ENCODE measurements at places on chromosomes 5 and 9.

DNA sequence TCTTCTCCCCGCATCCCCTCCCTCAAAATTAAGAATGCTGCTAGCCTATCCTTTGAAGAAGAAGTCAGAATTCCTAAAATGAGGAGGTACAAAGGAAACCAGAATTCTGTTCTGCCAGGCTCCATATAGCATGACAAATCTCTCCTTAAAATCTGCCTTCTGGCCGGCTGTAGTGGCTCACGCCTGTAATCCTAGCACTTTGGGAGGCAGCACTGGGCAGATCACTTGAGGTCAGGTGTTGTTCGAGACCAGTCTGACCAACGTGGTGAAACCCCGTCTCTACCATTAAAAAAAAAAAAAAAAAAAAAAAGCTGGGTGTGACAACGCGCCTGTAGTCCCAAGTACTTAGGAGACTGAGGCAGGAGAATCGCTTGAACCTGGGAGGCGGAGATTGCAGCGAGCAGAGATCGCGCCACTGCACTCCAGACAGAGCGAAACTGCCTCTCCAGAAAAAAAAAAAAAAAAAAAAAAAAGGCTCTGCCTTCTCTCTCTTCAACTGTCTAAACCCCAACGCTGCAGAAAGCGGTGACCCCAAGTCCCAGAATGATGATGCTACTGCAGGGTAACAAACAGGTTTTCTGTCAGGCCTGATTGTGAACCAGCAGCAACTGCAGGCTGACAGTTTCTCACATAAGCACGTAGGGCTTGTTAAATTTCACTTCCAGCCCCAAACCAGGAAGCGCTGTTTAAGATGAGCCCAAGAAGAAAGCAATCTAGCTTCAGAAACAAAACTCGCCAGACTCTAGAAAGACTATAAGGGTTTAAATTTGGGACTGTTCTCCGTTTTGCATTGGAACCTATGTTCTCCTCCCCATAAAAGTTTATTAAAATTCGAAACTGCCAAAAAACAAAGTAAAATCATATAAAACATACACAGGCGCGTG, 963 bp upstream of the CAST start:
- DNase-seq: peak; percentile 80

DNA sequence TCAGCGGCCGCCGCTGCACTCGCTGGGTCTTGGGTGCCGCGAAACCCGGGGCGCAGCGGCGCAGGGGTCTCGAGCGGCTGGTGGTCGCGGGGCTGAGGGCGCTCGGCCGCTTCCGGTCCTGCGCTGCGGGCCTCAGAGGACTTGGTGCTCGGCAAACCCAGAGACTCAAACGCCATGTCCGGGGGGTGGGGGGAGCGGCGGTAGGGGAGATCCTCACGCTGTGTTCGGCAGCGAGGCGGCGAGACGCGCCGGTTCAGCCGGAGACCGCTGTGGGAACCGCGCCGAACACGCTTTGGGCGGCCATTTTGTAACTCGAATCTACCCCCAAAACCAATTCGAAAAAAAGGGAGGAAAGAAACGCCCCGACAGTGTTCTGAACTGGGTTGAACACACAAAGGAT, 317.5 kb upstream of the CDH18 start:
- no peak for DNase-seq

GRCh38 chr9:116942593-116943061, 255.5 kb downstream of the TRIM32 start:
- no peak for DNase-seq

DNA sequence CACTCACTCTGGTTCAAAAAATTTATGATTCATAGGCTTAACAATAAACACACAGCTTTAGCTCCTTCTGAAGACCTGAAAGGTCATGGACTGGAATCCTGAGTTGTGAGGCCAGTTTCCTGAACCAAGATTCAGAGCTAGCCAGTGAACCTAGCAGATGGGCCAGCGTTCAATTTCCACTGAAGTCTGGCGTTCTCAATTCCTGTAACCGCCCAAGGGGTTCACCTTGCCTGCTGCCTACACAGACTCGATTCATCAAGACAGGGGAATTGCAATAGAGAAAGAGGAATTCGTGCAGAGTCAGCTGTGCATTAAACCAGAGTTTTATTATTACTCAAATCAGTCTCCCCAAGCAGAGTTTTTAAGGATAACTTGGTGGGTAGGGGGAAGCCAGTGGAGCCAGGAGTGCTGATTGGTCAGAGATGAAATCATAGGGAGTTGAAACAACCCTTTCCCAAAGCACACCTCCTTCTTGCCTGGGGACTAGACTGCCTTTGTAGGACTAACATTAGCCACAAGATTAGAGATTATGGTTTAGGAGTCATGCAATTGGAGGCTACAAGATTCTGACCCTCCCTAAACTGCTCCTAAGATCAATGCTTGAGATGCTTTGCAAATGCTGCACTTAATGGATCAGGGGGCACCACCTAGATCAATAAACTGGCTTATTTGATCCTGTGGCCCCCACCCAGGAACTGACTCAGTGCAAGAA, 117.5 kb upstream of the SHB start:
- DNase-seq: no peak

DNA sequence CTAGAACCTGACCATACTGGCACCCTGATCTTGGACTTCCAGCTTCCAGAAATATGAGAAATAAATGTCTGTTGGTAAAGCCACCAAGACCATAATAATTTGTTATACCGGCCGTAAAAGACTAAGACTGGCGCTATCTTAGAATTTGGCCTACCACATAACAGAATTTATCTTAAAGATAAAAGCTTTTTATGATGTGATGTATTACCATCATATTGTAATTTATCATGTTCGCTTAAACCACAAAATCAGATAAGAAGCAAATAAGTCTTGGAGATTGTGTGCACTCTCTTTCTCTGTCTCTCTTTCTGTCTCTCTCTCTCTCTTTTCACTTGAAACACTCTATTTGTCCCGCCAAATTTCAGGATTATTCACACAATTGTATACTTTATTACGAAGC, 35.6 kb downstream of the FST start:
- no peak for DNase-seq

GRCh38 chr9:123912167-123912897, 17.6 kb downstream of the DENND1A start:
- no peak for DNase-seq

DNA sequence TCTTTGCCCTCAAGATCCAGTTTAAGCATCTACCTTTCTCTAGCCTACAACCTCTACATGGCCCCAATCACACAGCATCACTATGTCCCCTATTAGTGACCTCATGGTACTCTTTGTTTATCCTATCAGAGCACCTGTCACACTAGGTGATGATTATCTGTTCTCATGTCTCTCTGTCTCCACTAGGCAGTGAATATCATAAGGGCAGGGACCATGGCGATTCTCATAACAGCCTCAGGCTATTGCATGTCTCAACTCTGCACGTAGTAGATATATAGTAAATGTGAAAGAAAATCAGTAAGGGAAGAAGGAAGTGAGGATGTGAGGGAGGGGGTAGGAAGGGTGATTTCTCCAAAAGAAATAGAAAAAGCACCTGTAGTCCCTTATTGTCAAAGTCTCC, 311.0 kb downstream of the NSG2 start:
- no peak for DNase-seq

DNA sequence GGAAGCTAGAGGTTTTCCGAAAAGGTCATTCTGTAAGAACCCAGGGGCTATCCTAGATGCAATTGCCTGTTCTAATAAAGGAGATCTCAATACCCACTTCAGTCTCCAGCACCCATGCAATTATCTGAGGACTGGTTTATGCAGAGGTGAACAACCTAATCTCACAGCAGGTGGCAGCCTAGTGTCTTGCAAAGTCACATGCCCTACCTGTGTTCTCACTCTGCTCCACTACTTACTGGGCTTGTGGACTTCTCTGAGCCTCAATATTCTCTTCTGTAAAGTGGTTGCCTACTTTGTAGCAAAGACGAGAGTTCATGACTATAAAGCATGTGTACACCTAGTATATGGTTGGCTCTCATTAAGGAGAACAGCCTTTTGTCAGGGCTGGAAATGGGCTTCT, 21.0 kb upstream of the ALDH1B1 start:
- DNase-seq: no peak

DNA sequence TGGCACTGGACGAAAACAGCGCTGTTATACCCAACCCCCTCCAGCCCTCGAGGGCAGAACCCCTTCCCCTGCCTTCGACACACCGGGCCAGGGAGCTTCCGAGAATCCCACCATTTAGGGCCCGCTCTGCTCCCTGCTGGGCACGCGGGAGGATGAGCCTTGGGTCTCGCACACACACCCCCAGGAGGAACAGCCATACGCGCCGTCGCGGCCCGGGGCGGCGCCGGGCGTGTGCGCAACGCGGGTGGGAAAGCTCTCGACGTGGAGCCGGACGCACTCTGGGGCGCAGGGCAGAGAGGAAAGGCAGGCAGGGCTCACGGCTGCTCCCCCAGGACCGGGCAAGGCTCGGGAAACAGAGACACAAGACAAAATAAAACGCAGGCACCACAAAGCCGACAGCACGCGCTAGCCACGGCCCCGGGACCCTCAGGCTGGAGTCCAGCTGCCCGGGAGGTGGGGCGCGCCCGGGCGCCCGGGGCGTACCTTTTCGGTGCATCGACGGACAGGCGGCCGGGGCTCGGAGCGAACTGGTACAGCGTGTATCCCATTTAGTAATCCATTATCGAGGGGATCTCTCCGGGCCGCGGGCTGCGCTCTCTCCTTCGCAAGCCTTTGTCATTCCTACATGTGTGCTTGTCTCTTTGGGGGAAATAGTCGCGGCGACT, 789 bp downstream of the SEMA6A start:
- DNase-seq: peak; percentile 63

- DNase-seq: no peak
Observed at GRCh38 chr9:84974855-84975254, 305.3 kb downstream of the NTRK2 start.

DNA sequence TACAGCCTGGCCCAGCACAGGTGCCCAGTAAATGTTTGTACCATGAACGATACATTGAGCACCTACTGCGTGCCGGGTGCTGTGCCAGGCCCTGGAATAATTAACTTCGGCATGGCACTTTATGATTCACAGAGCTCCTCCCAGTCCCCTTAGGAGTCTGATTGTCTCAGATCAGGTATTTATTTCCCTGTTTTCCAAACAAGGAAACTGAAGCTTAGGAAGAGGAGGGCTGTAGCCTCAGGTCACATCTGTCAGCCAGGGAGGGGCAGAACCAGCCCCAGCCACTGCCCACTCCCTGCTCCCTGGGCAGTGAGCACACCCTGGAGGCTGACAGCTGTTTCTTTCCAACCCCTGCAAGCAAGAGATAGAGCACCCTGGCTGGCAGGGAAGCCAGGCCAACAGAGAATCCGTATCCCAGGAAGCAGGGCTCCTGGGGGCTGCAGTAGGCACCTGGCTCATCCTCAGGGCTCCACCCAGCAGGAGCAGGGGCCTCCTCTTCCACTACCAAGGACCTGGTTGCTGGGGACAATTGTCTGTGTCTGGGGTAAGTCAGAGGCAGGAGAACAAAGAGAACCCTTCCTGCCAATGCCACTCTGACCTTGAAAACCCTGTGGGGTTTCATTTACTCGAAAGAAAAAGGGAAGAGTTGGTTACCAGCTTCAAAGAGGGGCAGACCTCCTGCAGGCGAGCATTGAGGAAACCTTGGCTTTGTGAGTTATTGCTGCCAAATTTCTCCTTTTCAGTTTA, 69.0 kb downstream of the DAB2IP start:
- no peak for DNase-seq

DNA sequence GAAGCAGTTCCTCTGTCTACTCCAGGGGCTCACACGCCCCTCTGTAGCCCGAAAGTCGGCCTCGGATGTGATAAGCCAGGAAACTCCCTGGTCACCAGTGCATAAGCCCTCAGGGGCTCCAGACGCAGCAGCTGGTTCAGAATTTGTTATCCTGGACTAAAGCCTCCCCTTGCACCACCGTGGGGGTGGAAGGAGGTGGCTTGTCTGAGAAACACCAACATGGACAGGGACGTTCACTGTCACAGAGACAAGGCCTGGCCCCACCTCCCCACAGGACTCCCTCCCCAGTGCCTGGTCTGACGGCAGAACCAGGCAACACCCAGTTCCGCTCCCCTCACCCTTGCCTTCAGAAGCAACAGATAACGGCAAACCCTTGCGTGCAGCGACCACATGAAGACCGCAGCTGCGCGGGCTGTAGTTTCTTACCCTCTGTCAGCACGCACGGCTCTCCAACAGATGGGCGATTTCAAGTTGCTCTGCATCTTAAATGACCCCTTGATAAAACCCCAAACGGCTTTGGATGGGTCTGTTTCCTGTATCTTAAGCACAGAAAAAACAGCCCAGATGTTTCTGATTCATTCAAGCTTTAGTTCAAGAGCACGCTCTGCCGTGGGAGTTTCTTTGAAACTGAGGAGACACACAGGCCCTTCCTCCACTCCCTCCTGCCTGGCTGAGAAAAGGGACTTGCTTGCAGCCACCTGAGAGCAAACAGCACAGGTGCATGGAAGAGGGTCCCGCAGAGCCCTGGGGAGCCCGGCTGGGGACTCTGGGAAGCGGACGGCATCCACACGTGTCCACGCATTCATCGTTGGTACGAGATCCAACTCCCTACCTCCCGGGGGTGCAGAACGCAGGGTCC, 44.7 kb upstream of the NKD2 start:
- peak; percentile 93 for DNase-seq

DNA sequence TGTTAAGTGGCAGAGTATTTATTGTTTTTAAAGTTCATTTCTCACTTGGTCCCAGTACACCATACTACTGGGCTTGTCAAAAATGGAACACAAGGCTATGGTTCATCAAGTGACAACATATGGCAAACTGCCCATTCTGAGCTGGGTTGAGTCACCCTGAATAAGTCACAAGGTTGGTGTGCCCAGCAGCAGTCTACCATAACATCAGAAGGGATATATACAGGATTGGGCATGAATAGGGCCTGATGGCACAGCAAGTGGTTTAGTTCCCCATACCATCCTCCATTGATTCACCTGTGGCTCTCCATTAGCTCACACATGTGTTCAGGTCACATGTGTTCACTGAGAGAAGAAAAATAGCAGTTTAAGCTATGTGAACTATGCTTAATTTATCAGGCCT, 249.8 kb upstream of the PRDM9 start:
- no peak for DNase-seq

DNA sequence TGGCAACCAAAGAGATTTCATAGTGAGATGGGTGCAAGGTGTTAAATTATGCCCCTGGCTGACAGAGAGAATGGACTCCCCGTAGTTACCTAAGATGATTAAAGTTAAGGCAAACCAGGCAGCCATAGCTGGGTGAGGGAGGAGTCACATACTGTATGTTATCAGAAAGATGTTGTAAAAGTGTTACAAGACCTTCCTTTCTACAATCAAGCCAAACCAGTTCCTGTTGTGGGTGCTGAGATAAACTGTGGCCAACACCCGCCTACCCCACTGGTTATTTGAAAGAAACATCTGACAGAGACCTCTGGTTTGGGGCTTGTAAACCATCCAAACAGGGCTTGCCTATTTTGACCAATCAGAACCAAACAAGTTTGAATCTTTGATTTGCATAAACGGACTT, 684.7 kb upstream of the NUDT12 start:
- DNase-seq: no peak

DNA sequence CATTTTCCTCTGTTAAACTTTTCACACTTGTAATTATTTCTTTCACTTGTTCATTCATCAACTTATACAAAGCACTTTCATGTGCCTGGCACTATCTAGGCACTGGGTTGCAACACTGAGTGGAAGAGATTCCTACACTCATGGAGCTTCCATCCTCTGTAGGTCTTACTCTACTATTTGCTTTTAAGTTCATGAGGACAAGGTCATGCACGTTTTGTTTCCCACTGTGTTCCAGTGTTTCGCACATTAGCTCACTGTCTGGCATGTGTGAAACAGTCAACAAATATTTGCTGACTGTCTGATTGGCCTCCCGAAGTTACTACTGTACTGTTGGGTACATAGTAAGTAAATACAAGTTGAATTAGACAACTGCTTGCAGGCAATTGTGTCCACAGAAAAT, 87.9 kb upstream of the IFNK start:
- no peak for DNase-seq
